ENCODE measurements at places on chromosomes 4 and X. TPM values are rescaled to one million over a fixed set of nuclear protein-coding genes. Genes with fewer than 3 reads are reported as not detected.

DNA sequence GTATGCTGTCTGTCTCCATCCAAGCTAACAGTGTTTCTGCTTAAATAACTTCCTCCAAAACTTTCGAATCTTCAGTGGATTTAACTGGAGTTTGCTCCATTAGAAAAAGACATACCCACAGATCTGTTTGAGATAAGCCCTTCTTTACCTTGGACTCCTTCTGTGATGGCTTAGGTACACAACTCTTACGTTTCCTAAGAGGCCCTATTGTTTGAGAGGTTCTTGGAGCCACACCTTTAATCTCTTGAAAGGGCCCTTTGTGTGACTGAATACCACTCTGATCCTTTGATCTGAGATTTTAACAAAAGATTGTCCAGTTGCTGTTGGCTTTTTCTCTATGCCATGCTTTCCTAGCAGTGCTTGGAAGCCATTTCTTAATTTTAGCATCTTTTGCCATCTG lies 92.5 kb downstream of the AKAP4 start:
- DNase-seq: no peak

DNA sequence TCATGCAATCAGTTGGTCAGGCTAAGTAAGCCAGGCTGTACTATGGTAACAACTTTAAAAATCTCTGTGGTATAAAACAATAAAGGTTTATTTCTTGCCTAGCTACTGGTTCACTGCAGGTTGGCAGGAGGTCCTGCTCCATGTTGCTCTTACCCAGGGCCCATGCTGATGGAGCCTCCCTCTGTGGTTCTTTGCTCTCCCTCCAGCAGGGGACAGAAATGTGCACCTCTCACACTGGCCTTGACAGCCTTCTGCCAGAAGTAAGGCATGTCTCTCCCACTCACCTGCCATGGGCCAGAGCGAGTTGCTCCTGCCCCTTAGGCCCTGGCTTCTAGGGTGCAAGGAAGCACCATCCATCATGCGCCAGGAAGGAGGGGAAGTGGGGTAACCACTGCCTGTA lies 31.1 kb downstream of the CLDN22 start:
- DNase-seq: no peak

The TMEM154 gene
- 1.3 TPM for total RNA-seq

DNA sequence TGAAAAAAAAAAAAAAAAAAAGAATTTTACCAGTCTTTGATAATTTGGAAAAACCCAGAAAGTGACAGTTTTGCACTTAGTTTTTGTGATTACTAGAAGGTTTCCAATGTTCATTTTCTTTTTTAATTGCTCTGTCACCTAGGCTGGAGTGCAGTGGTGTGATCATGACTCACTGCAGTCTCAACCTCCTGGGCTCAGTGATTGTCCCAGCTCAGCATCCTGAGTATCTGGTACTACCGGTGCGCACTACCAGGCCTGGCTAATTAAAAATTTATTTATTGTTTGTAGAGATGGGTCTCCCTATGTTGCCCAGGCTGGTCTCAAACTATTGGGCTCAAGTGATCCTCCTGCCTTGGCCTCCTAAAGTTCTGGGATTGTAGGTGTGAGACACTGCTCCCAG lies 3.3 kb downstream of the NUDT9 start:
- DNase-seq: no peak

The FAM9C gene
- total RNA-seq: not detected

GRCh38 chrX:102652031-102652688 lies 877 bp downstream of the GPRASP1 start:
- DNase-seq: no peak

GRCh38 chrX:44937606-44938005 lies 64.6 kb downstream of the KDM6A start:
- DNase-seq: no peak

The GPR101 gene
- total RNA-seq: not detected

- DNase-seq: no peak
Observed at GRCh38 chrX:143994206-143994605, 110.3 kb downstream of the UBE2NL start.

DNA sequence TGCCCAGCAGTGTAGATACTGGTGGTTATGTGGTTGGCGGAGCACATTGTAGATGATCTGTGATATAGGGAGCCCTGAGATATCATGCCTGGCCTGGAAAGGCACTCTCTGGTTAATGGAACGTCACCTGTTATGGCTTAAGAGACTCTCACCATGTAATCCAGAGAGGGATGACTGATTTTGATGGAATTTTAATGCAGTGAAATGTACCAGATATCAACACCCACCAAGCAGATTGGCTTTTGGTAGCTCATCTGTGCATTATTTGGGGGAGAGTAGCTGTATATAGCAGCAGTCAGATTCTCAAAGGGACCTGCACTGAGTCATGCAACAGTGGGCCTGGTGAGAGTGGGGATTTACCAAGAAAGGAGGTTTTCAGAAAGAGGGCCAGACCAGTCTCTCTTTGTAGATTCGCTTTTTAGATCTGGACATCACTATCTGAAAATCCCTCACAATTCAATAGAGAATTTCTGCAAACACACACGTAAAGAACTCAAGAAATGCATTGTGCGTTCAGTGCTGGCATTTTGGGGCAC lies 17.3 kb downstream of the TSC22D3 start:
- no peak for DNase-seq

- no peak for DNase-seq
Observed at GRCh38 chrX:44744799-44745198, 99.0 kb upstream of the DUSP21 start.

DNA sequence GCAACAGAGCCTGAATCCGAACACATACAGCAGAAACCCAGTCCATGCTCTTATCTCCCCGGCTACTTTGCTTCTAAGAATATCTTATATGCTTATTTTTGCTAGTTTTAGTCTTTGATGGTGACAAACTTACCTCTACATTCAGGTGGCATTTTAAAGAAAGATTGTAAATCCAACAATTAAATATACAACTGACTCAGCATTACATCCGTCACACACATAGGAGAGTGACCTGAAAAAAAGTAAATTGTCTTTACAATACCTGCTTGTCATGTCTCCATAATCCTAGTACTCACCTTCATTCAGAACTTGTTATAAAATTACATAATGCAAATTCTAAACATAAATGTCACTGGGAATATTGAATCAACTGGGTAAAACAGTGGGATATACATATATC lies 30.6 kb upstream of the BMP3 start:
- DNase-seq: no peak

- DNase-seq: no peak
Observed at GRCh38 chrX:28273736-28274135, 292.5 kb upstream of the DCAF8L1 start.

DNA sequence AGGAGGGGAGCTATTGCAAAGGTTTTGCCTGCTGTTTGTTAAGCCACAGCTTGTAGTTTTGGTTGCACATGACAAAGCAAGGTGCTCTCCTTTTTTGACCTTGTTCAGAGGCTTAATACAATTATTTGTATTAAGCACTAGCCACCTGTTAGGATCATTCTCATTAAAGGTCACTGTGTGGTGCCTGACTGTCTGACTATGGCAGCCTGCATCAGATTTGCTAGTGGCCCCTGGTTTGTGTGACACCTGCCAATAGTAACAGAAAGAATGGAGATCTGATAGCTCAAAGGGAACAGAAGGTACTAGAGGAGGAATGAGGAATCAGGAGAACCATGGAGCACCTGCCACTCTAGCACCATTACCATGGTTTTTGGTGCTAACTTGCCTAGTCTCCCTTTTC lies 102.5 kb downstream of the POLA1 start:
- DNase-seq: no peak

The WDR17 gene
- 1.7 TPM for total RNA-seq

The OPHN1 gene
- total RNA-seq: 4.4 TPM

GRCh38 chr4:2688697-2689096 lies 67.4 kb downstream of the TNIP2 start:
- DNase-seq: no peak

The NDNF gene
- 2.7 TPM for total RNA-seq

DNA sequence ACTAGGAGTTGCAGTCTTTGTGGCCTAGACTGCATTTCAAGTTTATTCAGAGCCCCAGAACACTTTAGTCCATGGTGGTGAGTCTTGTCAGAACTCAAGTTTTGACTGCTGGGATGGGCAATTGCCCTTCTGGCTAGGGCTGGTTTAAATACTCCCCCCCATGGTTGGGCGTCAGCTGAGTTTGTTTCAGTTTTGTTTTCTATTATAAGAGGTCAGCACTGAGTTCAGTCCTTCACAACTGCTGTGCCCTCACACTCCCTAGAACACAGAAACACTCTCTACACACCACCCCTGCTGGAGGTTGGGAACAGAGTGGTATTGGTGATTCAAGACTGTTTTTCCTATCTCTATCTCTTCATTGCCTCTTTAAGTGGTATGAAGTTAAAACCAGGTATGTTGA lies 217.0 kb downstream of the GUCY2F start:
- DNase-seq: no peak

GRCh38 chrX:53261355-53261972 lies 19.9 kb downstream of the IQSEC2 start:
- no peak for DNase-seq
